ENCODE measurements at places on chromosomes 1 and 21. TPM values are rescaled to one million over a fixed set of nuclear protein-coding genes. Genes with fewer than 3 reads are reported as not detected.
A peak's percentile ranks its signal among the peaks of the same experiment; 100 is the strongest.

Gene FYB2
- total RNA-seq, result not detected

DNA sequence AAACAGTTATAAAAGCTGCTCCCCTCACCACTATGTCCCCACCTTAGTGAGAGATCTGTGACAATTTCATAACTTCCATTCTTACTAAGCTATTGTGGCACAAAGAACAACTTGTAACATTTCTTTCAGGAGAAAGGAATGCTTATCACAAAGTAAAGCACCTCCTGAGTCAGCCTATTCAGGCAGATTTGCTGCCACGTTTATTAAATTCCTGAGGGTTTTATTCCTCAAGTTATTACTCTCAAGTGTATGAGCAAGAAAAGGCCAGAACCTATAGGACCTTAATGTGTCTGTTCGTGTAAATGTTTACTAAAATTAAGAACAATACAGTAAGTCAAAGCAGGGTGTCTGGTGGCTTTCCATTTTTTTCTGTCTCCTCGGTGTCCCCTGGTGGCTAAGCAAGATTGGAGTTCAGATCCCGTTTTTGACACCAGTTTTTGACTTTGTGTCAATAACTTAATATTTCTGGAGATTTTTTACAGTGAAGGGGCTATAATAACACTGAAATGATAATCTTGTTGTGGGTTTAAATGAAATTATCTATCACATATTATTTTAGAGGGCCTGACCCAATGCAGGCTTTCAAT is 1539.6 kb downstream of the BRINP3 start:
- no peak overlapping the region for H3K4me3 ChIP-seq
- no peaks in the 10 kb centered on the region for H3K36me3 ChIP-seq
- H3K27ac ChIP-seq, result no peak overlapping the region
- no peaks in the 10 kb centered on the region for H3K27me3 ChIP-seq
- no peaks in the 10 kb centered on the region for H3K4me1 ChIP-seq
- no peak for DNase-seq

- no peak for DNase-seq
- H3K27me3 ChIP-seq, result no peaks in the 10 kb centered on the region
- no peaks in the 10 kb centered on the region for H3K36me3 ChIP-seq
- H3K4me3 ChIP-seq, result no peak overlapping the region
- H3K27ac ChIP-seq, result no peak overlapping the region
- H3K4me1 ChIP-seq, result no peaks in the 10 kb centered on the region
Measured at GRCh38 chr1:223669003-223669795, 3.7 kb upstream of the CAPN8 start.

Gene NAXE
- 65.9 TPM for total RNA-seq

Gene TMEM269
- 0.32 TPM for total RNA-seq

Gene ARHGEF10L
- total RNA-seq, result not detected

Gene PLD5
- not detected for total RNA-seq

DNA sequence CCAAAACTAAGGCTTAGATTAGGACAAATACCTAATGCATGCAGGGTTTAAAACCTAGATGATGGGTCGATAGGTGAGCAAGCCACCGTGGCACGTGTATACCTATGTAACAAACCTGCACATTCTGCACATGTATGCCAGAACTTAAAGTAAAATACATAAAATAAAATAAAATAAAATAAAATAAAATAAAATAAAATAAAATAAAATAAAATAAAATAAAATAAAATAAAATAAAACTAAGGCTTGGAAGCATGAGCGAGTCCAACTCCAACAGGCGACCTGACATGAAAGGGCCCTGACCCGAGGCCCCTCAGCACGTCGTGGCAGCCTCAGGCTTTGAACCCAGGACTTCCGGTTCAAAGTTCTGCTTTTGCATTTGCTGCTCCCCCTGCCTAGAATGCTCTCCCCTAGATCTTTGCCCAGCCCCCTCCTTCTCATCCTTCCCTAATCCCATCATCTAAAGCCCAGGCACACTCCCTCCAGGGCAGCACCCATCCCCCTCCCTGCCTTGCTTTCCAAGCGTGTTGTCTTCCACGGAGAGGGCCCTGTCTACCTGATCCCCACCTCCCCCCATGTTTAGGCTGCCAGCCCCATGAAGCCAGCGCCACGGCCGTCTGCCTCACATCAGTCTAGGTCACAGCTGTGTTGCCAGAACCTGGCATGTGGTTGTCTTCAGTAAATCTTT is 64.3 kb downstream of the TAS1R2 start:
- no peak overlapping the region for H3K4me3 ChIP-seq
- H3K36me3 ChIP-seq, result no peaks in the 10 kb centered on the region
- H3K4me1 ChIP-seq, result no peaks in the 10 kb centered on the region
- DNase-seq, result no peak
- no peak overlapping the region for H3K27ac ChIP-seq

- H3K4me1 ChIP-seq, result no peaks in the 10 kb centered on the region
- H3K4me3 ChIP-seq, result no peak overlapping the region
- no peaks in the 10 kb centered on the region for H3K36me3 ChIP-seq
Measured at GRCh38 chr1:165942927-165943597, 115.6 kb downstream of the UCK2 start.

DNA sequence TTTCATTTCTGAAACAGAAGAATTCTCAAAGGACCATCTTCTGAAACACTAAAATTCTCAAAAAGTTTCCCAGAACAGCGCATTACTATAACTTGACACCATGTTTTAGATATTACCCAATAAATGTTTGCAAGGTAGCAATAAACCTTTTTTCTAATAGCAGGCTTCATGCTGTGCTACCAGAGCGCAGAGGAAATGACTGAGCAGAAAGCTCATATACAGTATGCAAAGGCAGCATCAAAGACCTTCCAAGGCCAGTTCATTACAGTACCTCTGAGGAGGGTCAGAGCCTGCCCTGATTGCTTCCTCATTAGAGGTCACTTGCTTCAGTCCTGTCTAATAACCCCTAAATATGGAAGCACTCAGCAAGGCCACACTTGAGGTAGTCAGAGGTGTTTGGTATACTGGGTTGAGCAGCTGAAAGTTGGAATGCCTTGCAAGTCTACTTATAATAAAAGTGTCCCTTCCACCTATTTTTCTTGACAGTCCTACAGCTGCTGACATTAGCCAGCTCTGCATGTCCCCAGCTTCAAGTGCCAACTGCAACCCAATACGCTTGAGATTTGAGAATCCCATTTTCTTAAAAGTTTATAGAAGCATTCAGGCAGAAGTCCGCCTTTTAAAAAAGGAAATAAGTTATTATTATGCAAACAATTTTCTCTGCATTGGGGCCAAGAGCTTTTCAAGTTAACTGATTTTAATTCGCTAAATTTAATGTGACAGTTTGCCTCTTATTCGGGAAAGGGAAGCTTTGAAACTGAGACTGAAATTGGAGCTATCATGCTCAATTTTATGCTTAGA is 207.2 kb downstream of the ZC3H11B start:
- H3K4me1 ChIP-seq, result no peaks in the 10 kb centered on the region
- H3K27ac ChIP-seq, result no peak overlapping the region
- peaks cover under 1% of the 10 kb centered on the region for H3K27me3 ChIP-seq
- DNase-seq, result no peak
- no peak overlapping the region for H3K4me3 ChIP-seq
- H3K36me3 ChIP-seq, result no peaks in the 10 kb centered on the region

Gene SLC6A9
- 13.5 TPM for total RNA-seq

Gene TMCO1
- total RNA-seq, result 79.9 TPM

DNA sequence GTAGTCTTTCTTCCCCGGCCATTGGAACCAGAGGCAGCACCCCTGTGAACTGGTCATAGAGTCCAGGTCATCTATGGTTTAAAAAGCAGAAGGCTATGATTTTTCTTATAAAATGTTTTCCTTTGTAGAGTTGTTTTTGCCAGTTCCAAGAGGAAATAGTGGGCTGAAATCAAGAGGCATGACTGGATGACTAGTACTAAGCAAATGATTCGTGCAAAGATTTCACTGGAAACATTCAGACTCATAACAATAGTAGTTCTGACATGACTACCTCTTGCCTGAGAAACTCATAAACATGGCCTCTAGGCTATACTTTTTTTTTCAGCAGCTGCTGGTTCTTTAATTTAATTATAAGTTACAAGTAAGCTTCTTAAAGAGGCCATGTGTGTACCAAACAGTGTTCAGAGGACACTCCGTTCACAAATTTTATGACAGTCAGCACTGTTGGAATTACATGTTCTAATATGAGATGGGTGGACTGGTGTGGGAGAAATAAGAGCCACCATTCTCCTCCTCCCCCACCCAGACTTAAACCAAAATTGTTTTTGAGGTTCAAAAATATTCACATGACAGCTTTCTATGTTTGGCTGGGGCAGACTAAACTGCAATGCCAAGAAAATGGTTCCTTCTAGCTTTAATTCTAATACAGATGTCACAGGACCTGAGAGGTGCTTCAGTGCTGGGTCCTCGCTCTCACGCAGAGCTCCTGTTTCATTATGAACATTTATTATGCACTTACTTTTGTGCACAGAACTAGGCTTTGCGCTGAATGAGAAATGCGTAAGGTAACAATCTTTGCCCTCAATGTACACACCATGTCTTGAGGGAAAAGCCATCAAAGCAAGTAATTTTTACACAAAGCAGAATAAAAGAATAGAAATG is 147.5 kb downstream of the ZC3H11B start:
- DNase-seq, result no peak
- H3K4me3 ChIP-seq, result no peak overlapping the region
- no peaks in the 10 kb centered on the region for H3K36me3 ChIP-seq
- no peaks in the 10 kb centered on the region for H3K4me1 ChIP-seq

DNA sequence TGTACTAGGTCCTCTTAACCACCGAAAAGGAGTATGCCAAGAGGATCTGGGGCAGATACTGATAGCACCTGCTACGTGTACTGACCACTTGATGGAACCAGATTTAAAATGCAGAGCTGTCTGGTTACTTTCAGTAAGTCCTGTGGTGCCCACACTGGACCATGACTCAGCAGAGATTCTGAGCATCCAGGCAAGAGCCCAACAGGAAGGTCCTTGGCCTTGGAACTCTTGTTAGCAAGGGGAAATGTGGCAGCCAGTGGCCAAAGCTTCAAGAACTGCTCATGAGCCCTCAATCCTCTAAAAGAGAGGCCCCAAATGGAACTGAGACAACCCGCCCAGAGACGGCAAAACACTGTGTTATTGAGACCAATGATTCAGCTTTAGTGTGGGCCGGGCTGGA is 4.2 kb upstream of the GJB5 start:
- peaks cover 6% of the 10 kb centered on the region for H3K27me3 ChIP-seq
- no peak overlapping the region for H3K4me3 ChIP-seq
- H3K4me1 ChIP-seq, result no peaks in the 10 kb centered on the region
- no peak overlapping the region for H3K27ac ChIP-seq
- DNase-seq, result no peak

- peaks cover 7% of the 10 kb centered on the region for H3K4me1 ChIP-seq
- no peak for DNase-seq
- no peak overlapping the region for H3K4me3 ChIP-seq
Measured at GRCh38 chr1:18618546-18619466, 11.8 kb upstream of the PAX7 start.

DNA sequence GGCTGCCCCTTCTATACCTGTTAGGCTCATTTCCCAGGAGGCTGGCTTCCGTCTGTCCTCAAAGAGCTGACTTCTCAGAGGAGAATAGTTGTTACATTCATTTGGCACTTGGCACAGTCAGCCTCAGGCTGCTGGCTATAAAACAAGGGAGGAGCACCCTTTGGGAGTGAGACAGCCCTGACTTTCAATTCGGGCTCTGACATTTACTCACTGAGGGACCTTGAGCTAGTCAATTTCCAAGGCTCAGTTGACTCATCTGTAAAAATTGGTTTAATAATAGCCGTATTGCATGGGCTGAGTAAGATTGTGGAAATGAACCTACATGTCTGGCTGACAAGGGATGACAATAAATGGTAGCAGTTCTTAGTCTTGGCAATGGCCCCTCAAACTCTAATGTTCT is 13.7 kb downstream of the ALX3 start:
- H3K27ac ChIP-seq, result no peak overlapping the region
- H3K27me3 ChIP-seq, result no peaks in the 10 kb centered on the region
- no peak overlapping the region for H3K4me3 ChIP-seq
- H3K4me1 ChIP-seq, result peaks cover 1% of the 10 kb centered on the region
- H3K36me3 ChIP-seq, result peaks cover 16% of the 10 kb centered on the region
- DNase-seq, result no peak

Gene CLEC20A
- total RNA-seq, result not detected

GRCh38 chr1:109769330-109770078 is 5.8 kb upstream of the EPS8L3 start:
- H3K4me3 ChIP-seq, result no peak overlapping the region
- no peak overlapping the region for H3K27ac ChIP-seq
- peaks cover 3% of the 10 kb centered on the region for H3K4me1 ChIP-seq

Gene RGL1
- 1.6 TPM for total RNA-seq

DNA sequence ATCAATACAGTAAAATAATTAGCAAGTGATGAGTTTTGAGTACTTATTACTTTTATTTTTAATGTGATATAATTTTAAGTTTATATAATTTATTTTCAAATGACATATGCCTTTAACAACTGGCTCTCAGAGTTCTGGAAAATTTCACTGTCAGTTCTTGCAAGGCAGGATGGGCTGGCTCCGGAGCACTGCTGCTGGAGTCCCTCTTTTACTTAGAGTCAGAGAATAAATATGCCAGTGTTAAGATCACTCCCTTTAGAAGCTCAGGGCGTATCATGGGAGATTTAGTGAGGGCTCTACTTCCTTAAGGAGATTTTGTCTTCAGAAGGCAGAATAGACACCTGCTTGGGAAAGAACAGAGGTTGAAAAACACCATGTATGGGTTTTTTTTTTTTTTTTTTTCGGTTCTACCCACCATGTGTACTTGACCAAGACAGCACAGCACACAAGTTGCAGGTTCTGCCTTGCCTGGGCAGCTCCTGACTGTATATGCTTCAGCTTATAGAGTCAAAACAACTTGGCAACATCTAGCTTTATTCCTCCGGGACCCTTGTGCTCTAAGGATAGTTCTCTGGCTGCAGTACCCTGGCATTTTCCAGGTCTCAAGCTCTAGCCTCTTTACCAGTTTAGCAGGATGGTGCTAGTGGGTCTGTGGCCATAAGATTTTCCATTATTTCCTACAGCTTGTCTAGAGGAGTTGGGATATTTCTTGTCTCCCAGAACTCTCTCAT is 29.7 kb upstream of the FMOD start:
- no peak overlapping the region for H3K4me3 ChIP-seq
- no peak for DNase-seq
- no peak overlapping the region for H3K27ac ChIP-seq

Gene FCRL5
- 0.31 TPM for total RNA-seq

DNA sequence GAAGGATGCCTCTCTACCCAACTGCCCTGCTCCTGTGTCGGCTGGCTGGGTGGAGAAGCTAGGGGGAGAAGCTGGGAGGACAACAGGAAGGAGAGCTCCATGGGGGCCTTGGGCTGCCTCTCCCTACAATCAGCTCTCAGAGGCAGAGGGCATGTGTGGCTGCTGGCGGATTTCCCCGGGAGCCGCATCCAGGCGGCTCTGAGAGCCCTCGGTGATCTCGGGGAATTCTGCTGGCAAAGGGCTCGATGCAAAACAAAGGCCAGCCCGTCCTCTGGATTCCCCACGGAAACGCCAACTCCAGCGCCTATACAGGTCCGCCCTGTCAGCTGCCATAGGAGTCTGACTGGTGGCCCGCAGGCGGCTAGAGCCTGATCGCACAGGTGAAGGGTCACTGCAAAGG is 26.4 kb upstream of the EVA1B start:
- H3K27ac ChIP-seq, result no peak overlapping the region
- no peaks in the 10 kb centered on the region for H3K27me3 ChIP-seq
- H3K36me3 ChIP-seq, result peaks cover 13% of the 10 kb centered on the region

GRCh38 chr21:43866260-43866629 is 1.2 kb downstream of the AGPAT3 start:
- H3K4me3 ChIP-seq, result peak overlapping the region; percentile 79
- DNase-seq, result peak; percentile 50
- peak overlapping the region; percentile 85 for H3K27ac ChIP-seq

GRCh38 chr1:224266105-224266914 is 63.7 kb downstream of the NVL start:
- no peak overlapping the region for H3K4me3 ChIP-seq
- H3K27me3 ChIP-seq, result no peaks in the 10 kb centered on the region
- H3K4me1 ChIP-seq, result peaks cover 8% of the 10 kb centered on the region
- DNase-seq, result no peak
- peak overlapping the region; percentile 30 for H3K27ac ChIP-seq
- peaks cover 23% of the 10 kb centered on the region for H3K36me3 ChIP-seq
